Glutamatergic neuron (in vitro differentiated cells): ENCODE measurements at places on chromosomes 16 and 17. TPM values are rescaled to one million over a fixed set of nuclear protein-coding genes. Genes with fewer than 3 reads are reported as not detected.

GRCh38 chr17:69869667-69870066, 205.4 kb upstream of the KCNJ16 start:
- no peak for DNase-seq
- no peak overlapping the region for H3K27ac ChIP-seq
- H3K27me3 ChIP-seq, result peaks cover 3% of the 10 kb centered on the region
- H3K4me3 ChIP-seq, result no peak overlapping the region
- no peaks in the 10 kb centered on the region for H3K4me1 ChIP-seq

DNA sequence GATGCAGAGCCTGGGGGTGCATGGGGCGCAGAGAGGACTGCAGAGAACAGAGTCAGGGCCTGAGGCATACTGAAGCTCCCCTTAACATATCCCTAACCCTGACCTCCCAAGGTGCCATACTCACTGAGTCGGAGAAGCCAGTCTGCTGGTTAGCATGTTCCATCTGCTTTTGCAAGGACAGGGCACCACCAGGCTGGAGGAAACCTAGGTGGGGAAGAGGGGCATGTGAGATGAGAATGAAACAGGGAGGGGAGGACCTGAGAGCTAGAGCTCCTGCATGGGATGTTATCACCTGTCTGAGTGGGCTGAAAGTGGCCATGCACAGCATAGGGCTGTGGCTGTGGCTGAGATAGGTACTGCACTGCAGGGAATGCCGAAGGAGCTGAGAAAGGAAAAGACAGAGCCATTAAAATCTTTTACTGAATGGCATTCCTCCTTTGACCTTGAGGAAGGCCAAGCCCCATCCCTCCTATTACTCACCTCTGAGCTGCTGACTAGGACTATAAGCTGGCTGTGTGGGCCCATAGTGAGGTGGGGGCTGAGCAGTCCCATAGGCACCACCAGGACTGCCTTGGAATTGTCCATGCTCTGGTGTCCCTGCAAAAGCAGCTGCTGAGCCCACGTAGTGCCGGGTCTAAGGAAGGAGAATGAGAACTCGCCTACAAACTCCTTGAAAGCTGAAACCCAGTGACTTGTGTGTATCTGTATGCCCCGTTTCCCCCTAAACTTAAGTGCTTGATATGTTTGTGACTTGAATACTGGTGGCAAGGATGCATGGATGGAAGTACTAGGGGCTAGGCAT, 1.9 kb downstream of the GPS2 start:
- peaks cover 10% of the 10 kb centered on the region for H3K36me3 ChIP-seq
- H3K27ac ChIP-seq, result peak overlapping the region; percentile 59
- H3K4me3 ChIP-seq, result peak overlapping the region; percentile 89
- peaks cover 12% of the 10 kb centered on the region for H3K27me3 ChIP-seq
- H3K4me1 ChIP-seq, result peaks cover 20% of the 10 kb centered on the region

DNA sequence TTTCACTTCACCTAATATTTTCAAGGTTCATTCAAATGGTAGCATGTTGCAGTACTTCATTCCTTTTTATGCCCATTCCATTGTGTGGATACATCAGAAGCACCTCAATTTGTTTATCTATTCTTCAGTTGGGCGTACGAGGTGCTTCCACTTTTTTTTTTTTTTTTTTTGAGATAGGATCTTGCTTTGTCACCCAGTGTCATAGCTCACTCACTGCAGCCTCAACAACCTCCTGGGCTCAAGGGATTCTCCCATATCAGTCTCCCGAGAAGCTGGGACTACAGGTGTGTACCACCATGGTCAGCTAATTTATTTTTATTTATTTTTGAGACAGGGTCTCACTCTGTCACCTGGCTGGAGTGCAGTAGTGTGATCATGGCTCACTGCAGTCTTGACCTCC, 22.5 kb upstream of the SPNS3 start:
- H3K27ac ChIP-seq, result no peak overlapping the region
- H3K4me3 ChIP-seq, result no peak overlapping the region
- no peaks in the 10 kb centered on the region for H3K36me3 ChIP-seq
- no peak for DNase-seq

- no peak for DNase-seq
- peaks cover 13% of the 10 kb centered on the region for H3K4me1 ChIP-seq
- H3K4me3 ChIP-seq, result no peak overlapping the region
- H3K27ac ChIP-seq, result no peak overlapping the region
- no peaks in the 10 kb centered on the region for H3K36me3 ChIP-seq
Measured at GRCh38 chr17:80687839-80688238, 143.2 kb downstream of the RPTOR start.

- H3K4me1 ChIP-seq, result no peaks in the 10 kb centered on the region
- no peak for DNase-seq
- H3K27me3 ChIP-seq, result no peaks in the 10 kb centered on the region
- H3K27ac ChIP-seq, result no peak overlapping the region
- no peak overlapping the region for H3K4me3 ChIP-seq
Measured at GRCh38 chr16:120756-121155, 17.7 kb downstream of the NPRL3 start.

- no peak for DNase-seq
- no peak overlapping the region for H3K27ac ChIP-seq
- H3K36me3 ChIP-seq, result no peaks in the 10 kb centered on the region
- H3K27me3 ChIP-seq, result peaks cover 26% of the 10 kb centered on the region
- peak overlapping the region; percentile 42 for H3K4me3 ChIP-seq
Measured at GRCh38 chr16:179211-180092, 807 bp upstream of the HBQ1 start.

- H3K27me3 ChIP-seq, result peaks cover 9% of the 10 kb centered on the region
- H3K4me1 ChIP-seq, result peaks cover 4% of the 10 kb centered on the region
- H3K4me3 ChIP-seq, result no peak overlapping the region
- no peaks in the 10 kb centered on the region for H3K36me3 ChIP-seq
Measured at GRCh38 chr16:4390266-4391260, 18.9 kb downstream of the VASN start.

DNA sequence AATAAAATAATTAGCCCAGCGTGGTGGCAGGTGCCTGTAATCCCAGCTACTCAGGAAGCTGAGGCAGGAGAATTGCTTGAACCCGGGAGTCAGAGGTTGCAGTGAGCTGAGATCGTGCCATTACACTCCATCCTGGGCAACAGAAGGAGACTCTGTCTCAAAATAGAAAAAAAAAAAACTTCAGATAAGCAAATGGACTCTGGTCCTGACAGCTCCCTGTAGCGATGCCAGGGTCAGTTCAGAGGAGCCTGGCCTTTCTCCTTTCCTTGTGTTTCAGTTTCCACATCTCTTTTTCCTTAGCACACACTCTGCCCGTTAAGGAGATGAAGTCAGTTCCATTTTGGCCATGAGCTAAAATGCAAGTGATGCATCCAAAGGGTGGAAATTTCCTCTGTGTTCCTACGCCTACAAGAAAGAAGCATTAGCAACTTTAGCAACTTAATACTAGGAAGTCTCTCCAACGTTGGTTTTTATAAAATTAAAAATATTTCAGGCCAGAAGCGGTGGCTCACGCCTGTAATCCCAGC, 11.6 kb upstream of the GRB2 start:
- H3K4me3 ChIP-seq, result no peak overlapping the region
- no peaks in the 10 kb centered on the region for H3K36me3 ChIP-seq
- DNase-seq, result no peak
- no peak overlapping the region for H3K27ac ChIP-seq
- H3K4me1 ChIP-seq, result no peaks in the 10 kb centered on the region
- peaks cover 5% of the 10 kb centered on the region for H3K27me3 ChIP-seq

DNA sequence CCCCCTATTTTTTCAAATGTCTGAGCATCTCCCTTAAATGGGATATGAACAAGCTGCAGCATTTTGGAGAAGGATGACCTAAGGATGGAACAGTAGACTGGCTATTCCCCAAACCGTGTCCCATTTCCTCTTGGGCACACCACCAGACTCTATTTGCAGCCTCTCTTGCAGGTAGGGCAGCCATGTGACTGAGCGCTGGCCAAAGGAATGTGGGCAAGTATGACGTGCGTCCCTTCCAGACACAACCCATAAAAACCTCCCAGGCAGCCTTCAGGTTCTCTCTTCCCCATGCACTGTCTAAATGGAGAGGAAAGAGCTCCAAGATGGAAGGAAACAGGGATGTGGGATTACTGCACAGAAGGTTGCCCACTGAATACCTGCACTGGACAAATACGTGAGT, 149.7 kb downstream of the CCT6B start:
- H3K27ac ChIP-seq, result no peak overlapping the region
- H3K4me1 ChIP-seq, result peaks cover 12% of the 10 kb centered on the region

DNA sequence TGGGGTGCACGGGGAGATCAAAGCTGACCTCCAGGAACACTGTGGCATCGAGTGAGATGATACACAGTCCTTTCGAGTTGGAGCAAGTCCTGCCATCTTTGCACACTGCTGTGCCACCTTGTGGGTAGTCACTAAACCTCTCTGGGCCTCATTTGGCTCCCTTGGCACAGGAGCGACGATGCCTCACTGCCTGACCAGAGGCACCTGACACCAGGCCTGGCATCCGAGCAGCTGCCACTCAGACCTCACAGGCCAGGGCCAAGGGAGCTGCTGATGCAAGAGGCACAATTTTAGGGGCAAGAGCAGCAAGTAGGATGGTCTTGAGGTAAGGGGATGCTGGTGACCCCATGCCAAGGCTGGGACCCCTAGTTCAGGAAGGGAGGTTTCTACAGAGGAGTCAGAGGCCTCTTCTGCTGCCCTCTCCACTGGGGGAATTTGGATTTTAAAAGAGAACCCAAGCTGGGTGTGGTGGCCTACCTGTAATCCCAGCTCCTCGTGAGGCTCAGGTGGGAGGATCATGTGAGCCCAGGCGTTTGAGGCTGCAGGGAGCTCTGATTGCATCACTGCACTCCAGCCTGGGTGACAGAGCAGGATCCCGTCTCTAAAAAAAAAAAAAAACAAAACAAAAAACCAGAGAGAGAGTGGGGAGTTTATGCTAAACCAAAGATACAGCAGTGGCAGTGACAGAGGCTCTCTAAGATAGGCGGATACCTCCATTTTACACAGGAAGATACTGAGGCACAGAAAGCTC, 6.7 kb upstream of the ADGRG1 start:
- peaks cover 9% of the 10 kb centered on the region for H3K27me3 ChIP-seq
- no peak overlapping the region for H3K27ac ChIP-seq
- no peak overlapping the region for H3K4me3 ChIP-seq
- DNase-seq, result peak; percentile 6
- H3K4me1 ChIP-seq, result peaks cover 32% of the 10 kb centered on the region

DNA sequence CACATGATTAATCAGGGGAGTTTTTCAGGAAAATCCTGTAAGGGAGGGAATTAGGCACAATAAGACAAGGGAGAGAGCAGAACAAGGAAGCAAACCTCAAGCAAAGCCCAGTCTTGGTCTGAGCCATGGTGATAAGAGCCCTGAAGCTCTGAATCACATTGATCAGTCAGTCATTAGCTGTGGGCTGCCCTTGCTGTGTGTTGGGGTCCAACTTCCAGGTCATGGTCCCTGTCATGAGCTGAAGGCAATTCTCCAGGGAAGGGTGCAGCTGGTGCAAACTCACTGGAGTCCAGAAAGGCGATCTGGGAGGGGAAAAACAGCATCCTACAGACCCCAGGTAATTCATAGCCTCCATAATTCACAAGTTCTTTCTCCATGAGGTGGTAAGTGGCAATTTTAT, 89.9 kb downstream of the CYLD start:
- no peak overlapping the region for H3K4me3 ChIP-seq
- no peaks in the 10 kb centered on the region for H3K36me3 ChIP-seq
- no peaks in the 10 kb centered on the region for H3K4me1 ChIP-seq
- no peaks in the 10 kb centered on the region for H3K27me3 ChIP-seq
- H3K27ac ChIP-seq, result no peak overlapping the region

DNA sequence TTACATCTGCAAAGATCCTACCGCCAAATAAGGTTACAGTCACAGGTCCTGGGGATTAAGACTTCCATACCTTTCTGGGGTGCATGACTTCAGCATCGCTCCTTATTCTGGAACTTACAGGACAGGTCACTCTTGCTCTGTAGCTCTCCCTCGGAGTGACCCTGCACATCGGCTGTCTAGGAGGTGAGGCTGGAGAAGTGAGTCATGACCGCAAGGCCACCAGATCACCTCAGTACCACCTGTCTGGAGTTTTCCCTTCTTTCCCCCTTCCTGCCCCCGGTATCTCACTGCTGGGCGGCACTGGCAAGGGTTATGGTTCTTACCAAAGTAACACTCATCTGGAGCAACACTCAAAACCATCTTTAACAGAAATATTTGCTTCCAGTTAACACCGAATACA, 374.8 kb downstream of the SLC39A11 start:
- peaks cover 5% of the 10 kb centered on the region for H3K36me3 ChIP-seq
- no peak for DNase-seq
- H3K27ac ChIP-seq, result no peak overlapping the region
- peaks cover 9% of the 10 kb centered on the region for H3K4me1 ChIP-seq
- no peak overlapping the region for H3K4me3 ChIP-seq

DNA sequence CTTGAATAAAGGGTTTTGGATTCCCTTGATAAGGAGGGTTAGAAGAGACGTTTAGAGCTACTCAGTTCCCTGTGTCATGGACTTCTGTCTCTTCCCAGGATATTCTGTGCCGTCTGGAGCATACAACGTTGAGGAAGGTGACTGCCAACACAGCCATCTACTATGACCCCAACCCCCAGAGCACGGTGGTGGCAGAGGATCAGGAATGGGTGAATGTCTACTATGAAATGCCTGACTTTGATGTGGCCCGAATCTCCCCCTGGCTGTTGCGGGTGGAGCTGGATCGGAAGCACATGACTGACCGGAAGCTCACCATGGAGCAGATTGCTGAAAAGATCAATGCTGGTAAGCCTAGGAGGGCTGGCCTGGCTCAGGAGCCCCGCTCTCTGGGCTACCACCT, 24.7 kb downstream of the POLR2A start:
- peaks cover 8% of the 10 kb centered on the region for H3K36me3 ChIP-seq
- DNase-seq, result no peak
- no peaks in the 10 kb centered on the region for H3K4me1 ChIP-seq

- peaks cover 2% of the 10 kb centered on the region for H3K4me1 ChIP-seq
- H3K27me3 ChIP-seq, result peaks cover 1% of the 10 kb centered on the region
- H3K27ac ChIP-seq, result no peak overlapping the region
- no peaks in the 10 kb centered on the region for H3K36me3 ChIP-seq
- no peak overlapping the region for H3K4me3 ChIP-seq
Measured at GRCh38 chr16:4338712-4339299, 12.3 kb downstream of the PAM16 start.

DNA sequence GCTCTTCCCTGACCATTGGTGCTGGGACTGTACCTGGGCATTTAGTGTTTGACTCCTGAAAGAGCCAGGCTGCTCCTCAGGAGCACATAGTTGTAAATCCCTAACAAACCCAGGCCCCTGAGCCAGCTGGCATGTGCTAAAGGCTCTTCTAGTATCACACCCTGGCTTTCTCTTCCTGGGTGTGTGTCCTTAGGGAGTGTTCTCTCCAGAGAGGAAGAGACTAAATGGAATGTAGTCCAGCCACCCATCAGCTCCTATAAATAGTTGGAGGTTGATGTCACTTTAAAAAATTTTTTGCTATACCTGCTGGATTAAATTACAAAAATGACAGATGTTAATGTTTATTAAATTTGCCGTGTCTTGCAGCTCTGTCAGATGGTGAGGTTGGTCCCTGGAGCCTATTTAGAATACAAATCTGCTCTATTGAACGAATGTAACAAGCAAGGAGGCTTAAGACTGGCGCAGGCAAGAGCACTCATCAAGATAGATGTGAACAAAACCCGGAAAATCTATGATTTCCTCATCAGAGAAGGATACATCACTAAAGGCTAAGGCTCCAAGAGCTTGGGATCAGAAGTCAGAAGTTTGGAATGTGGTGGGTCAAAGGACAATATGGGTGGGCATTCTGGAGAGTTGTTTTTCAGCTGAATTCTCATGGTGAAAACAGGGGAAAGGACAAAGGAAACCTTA, 13.1 kb upstream of the DUSP14 start:
- peak overlapping the region; percentile 96 for H3K27ac ChIP-seq
- DNase-seq, result no peak
- H3K4me3 ChIP-seq, result peak overlapping the region; percentile 70
- no peaks in the 10 kb centered on the region for H3K27me3 ChIP-seq

GRCh38 chr16:89119661-89120141, 26.0 kb downstream of the ACSF3 start:
- peak; percentile 8 for DNase-seq
- peaks cover 5% of the 10 kb centered on the region for H3K36me3 ChIP-seq
- peaks cover 13% of the 10 kb centered on the region for H3K4me1 ChIP-seq

SHCBP1 gene
- 2.4 TPM for total RNA-seq

SCNN1B gene
- 0.34 TPM for total RNA-seq

HSPB9 gene
- 0.44 TPM for total RNA-seq

KRT34 gene
- not detected for total RNA-seq

ARHGAP44 gene
- total RNA-seq, result 17.5 TPM
